ENCODE measurements at places on chromosomes 3 and 15.
A peak's percentile ranks its signal among the peaks of the same experiment; 100 is the strongest.

GRCh38 chr15:81195339-81195864 is 1.3 kb upstream of the IL16 start:
- no peak for DNase-seq

- DNase-seq, result no peak
Observed at GRCh38 chr3:190303884-190304283, 18.4 kb downstream of the CLDN1 start.

DNA sequence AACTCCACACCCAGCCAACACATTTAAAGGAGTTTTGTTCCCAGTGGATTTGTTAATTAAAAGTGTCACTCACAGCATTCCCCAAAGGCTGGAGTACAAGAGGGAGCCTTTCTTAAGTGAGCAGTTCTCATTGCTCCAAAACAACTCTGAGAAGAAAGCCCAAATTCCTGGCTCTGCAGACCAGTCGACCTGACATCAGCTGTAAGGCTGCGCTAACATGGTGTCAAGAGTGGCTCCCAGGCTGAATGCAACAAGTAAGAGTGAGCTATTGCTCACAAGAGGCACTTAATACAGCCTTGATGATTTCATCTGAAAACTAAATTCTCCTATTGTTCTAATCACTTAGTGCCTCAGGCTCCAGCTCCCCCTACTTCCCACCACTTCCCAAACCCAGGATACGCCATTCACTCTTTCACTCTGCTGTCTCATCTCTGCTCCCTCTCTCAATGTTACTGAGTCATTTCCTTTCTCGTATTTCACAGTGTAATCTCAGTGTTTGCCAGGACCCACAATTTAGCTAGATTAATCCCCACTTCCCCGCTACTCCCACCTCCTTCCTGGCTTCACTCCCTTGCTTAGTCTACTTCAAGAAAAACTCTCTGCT is 81.8 kb downstream of the WWTR1 start:
- no peak for DNase-seq

GRCh38 chr15:42650208-42651066 is 75.0 kb downstream of the STARD9 start:
- peak; percentile 1 for DNase-seq

DNA sequence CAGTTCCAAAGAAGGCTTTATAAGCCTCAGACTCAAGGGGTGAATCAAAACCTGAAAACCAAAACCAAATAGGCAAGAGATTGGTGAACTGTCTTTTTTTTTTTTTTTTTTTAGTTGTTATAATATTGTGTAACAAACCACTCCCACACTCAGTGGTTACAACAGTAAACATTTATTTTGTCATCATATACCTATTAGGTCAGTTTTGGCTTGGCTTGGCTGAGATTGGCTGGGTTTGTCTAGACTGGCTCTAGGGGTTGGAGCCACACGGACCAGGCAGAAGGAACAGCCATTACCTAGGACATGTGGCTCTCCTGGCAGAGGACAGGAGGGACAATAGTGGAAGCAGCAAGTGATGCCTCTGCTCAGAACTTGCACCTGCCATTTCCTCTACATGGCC is 26.4 kb upstream of the RYR3 start:
- DNase-seq, result no peak

GRCh38 chr15:72787526-72787925 is 4.0 kb upstream of the ADPGK start:
- no peak for DNase-seq

GRCh38 chr3:39752019-39752637 is 57.3 kb upstream of the MYRIP start:
- no peak for DNase-seq

- no peak for DNase-seq
Observed at GRCh38 chr15:44775953-44776352, 39.6 kb downstream of the TRIM69 start.

- DNase-seq, result no peak
Observed at GRCh38 chr3:189625572-189625971, 5.6 kb upstream of the TP63 start.

- DNase-seq, result no peak
Observed at GRCh38 chr3:142530296-142530695, 48.2 kb downstream of the ATR start.

GRCh38 chr3:19961960-19962359 is 15.1 kb downstream of the RAB5A start:
- DNase-seq, result no peak

GRCh38 chr3:58628823-58629562 is 37.6 kb downstream of the FAM3D start:
- no peak for DNase-seq

DNA sequence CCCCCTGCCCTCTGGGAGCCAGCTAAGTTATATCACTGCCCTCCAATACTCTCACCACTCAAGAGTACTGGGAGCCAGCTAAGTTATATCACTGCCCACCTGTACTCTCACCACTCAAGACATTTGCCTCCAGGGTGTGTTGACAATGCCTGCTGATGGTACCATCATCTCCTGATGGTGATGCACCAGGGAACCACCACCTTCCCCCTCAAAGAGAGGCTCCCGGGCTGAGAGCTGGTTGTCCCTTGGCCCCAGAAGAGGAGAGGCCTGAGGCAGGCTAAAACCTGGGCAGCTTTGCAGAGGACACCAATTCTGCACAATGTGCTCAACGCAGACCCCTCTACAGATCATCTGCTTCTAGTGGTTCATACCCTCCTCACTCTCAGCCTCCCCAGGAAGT is 7.5 kb upstream of the HAPLN3 start:
- DNase-seq, result no peak

GRCh38 chr3:67804578-67804977 is 150.2 kb upstream of the SUCLG2 start:
- no peak for DNase-seq

DNA sequence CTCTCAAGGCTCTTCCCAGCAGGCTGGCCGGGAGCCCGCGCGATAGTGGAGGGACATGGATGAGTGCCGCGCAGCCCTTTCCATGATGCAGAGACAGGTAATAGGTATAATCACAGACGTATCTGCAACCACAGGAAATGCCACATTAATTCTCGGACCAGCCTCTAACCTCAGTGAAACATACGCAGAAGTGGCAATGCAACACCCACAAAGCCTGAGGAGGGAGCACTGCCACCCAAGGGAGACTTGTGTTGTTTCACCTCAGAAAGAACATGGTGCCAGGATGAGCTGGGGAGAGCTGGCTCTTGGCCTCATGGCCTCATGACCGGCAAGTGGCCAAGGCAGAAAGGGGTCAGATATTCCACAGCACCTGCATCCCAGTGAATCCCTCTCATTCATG is 39.0 kb downstream of the PGPEP1L start:
- no peak for DNase-seq

DNA sequence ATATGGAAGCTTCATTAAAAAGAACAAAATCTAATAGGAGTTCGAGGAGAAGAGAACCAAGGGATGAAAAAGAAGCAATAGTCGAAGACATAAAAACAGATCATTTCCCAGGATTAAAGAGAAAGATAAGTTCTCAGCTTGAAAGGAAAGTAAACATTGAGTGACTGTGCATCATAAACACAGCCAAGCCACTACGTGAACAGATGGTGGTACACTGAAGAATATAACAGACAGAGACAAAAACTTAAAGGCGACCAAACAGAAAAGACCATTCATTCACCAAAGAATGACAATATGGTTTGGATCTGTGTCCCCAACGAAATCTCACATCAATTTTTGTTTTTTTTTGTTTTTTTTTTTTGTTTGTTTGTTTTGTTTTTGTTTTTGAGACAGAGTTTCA is 210.8 kb upstream of the LINGO1 start:
- no peak for DNase-seq

DNA sequence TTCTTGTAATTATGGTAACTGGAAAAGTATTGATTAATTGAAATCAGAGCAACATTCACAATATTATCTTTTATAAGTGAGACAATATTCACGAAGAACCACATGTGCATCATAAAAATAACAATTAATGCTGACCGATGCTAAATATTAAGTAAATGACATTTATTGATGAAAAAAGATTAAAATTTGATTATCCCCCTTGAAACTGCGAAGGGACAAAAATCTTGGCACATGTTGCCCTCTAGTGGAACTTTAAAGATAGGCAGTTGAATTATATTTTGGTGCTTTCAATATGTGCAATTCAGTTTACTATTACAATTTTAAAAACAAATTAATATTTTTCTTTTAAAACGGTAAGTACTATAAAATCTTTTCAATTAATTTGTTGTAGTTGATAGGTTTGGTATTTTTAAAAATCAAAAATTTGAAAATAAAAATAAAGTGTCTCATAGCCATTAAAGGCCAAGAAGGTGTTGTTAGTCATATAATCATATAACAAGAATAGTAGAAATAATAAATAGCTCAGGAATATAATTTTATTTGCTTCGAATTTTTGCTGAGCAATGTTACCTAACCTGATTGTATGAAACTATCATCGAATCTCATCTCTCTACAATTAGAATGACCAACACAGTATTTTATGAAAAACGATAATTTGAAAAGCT is 270.2 kb downstream of the ROBO1 start:
- no peak for DNase-seq

GRCh38 chr15:91801836-91802534 is 51.5 kb upstream of the SLCO3A1 start:
- DNase-seq, result no peak

DNA sequence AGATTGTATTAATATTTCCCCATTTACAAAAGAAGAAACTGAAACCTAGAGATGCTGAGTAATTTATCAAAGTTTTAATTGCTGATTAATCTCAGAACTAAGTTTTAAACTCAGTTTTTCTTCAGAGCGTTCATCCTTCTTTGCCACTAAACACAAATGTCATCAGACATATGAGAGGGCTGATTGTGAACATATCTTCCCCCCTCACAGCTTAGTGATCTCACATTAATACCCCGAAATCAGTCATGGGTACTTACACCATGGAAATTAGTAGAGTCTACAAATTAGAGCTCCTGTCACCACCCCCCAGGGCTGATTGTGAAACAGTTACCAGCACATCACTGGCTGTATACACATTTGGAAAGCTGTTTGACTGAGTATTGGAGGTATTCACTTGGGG is 189.3 kb upstream of the SGO1 start:
- no peak for DNase-seq

DNA sequence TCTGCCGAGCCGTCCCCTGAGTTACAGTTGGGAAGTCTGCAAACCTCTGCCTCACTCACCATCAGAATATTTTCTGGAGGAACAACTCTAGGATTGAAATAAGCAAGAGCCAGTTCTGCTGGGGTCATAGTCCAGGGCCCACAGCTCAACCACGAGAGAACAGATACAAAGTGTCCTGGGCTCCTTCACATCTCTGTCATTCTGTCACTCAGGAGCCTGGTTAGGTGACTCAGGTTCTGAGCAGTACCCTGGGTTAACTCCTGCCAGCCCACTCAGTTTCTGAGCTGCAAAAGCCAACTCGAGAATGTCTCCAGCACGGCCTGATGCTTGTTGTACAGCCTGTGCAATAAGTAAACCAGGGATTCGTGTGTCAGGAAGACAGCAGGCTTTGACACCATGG is 155.7 kb downstream of the SLCO3A1 start:
- DNase-seq, result no peak

DNA sequence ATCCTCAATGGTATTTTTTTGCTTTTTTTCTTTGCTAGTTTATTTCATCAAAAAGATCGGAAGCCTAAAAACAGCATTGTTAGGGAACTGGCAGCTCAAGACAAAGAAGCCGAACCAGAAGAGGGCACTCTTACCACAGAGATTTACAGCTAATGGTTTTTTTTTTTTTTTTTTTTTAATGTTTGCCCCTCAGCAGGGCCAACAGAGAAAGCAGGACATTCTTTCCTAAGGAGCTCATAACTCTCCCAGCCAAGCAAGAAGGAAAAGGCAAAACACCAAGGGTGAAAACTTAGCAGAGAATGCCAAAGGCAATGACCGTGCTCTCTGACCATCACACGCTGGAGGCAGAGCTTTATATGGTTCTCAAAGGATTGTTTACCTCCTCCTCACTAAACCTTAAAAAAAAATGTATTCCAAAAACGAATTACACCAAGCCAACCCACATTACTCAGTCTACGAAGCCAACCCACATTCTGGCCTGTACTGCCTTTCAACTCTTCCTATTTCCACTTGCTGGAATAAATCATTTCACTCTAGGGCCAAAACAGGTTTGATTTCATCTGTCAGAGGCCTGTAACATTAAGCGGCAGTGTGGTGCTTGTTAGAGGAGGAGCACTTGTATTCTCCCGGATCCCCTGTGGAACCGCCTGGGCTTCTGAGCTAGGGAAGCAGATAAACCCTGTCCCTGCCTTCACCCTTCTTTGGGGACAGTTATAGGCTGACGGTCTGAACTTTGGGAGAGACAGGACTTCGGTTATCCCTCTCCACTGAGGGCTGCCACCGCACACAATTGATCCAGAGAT is 35.6 kb upstream of the GYG1 start:
- DNase-seq, result no peak

DNA sequence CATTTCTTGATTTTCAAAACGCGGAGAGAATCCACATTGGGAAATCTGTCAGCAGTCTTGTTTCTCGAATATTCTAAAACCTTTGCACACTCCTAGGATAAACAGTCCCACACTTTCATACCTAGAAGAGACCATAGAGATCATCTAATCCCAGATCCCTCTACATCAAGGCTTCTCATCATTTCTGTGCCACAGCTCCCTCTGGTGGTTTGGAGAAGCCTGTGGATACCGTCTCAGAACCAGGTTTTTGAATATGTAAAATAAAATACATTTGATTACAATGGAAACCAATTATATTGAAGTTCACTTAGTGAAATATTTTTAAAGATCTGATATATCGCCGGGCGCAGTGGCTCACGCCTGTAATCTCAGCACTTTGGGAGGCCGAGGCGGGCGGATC is 211.9 kb upstream of the GOLGA6L4 start:
- DNase-seq, result no peak

DNA sequence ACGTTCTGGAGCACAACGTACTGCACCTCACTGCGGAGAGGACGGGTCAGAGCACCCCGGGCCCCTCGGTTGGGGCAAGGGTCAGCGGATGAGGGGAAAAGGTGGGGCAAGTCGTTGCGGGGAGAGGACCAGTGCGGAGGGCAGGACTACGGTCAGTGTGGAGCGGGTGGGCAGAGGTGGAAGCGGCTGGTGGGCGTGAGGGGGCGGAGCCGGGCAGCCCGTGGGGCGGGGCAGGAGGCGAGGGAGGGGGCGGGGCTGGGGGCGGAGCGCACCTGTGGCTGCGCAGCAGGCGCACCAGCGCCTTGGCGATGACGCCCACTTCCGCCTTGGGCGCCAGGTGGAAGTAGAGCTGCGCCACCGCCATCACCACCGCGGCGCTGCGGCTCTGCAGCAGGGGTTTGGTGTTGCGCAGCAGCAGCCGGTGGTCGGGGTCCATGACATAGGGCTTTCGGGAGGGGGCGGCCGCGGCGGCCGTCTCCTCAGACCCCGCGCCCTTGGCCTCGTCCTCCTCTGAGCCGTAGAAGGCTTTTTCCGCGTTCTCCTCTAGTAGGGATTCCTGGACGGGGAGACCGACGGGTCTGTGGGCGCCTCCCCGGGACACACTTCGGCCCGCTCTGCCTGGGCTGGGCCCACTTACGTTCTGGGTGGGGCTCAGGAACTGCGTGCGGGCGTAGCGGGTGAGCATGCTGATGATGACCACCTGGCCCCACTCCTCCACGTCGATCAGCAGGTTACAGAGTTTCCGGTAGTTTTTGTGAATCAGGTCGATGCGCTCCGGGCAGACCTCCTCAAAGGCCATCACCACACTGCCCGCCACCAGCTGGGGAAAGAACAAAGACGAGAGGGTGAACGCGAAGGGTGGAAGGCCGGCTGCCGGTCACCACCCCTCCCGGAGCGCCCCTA is 29.2 kb downstream of the AP3B2 start:
- DNase-seq, result peak; percentile 66

GRCh38 chr3:5080779-5081550 is 41.1 kb upstream of the ARL8B start:
- no peak for DNase-seq

- DNase-seq, result no peak
Observed at GRCh38 chr3:176978441-176978840, 218.8 kb downstream of the TBL1XR1 start.

Measured in stimulated activated CD8-positive, alpha-beta memory T cell treated with anti-CD3 and anti-CD28 coated beads, Interleukin-4, amount 100 ng/mL, for 4 hours (primary cell).